ENCODE measurements at places on chromosomes 12 and 14.

DNA sequence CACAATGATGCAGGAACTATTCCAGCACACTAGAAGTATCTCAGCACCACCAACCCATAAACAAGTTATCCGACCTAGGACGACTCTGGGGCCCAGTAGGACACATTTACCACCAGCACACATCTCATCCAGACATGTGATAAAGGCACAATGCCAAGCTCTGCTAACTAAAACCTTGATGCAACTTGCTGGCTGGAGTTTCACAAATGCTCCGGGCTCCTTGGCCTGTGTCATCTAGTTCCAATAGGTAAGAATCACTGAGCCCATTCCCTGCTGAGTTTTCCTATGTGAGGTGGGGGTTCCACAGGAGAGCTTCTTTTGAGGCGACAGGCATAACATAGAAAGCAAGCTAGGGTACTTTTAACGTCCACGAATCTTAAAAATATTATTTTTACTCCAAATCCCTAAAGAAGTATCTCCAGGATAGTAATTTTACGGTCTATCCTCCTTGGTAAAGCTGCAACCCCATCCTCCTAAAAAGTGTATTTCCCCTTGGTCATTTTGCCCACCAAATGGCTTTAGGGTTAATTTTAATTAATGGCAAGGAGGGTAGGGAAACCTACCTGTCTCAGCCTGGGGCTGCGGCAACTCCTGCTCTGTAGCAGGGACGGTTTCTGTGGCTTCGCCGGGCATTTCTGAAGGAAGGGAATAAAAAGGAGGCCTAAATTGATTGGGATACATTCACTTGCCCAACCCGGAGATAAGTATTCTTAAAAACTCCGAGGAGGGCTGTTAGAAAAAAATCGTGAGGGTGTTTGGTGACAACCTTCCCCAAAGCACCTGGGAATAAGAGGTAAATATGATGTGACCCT is 1.0 kb downstream of the NACA start:
- DNase-seq, result no peak

GRCh38 chr14:42854061-42854460 is 1247.4 kb downstream of the LRFN5 start:
- DNase-seq, result no peak

DNA sequence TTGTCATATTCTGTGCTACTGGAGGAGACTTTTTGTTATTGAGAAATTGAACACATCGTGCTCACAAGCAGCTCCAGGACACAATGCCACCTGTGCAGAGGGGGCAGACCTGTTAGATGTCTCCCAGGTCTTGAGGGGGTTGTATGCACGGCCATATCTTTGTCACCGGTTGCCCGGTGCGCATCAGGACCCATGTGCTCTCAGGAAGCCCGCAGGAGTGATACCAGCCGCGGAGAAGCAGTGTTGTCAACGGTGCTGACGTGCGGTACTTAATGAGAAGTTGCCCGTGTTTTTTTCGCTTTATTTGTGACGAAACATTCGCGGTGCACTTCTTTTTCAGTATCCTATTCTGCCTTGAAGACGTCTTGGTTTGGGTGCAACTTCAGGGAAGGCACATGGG is 128.2 kb upstream of the RTL1 start:
- no peak for DNase-seq

- DNase-seq, result no peak
These were observed 108.4 kb upstream of the EGLN3 start for GRCh38 chr14:34059037-34059924.

- no peak for DNase-seq
These were observed 36.0 kb downstream of the MAP3K9 start for GRCh38 chr14:70773182-70773862.

GRCh38 chr14:95482627-95483308 is 33.7 kb downstream of the SYNE3 start:
- no peak for DNase-seq

- no peak for DNase-seq
These were observed 51.8 kb upstream of the HIF1A start for GRCh38 chr14:61643555-61643954.

GRCh38 chr12:124168016-124168786 is 126.7 kb upstream of the RFLNA start:
- DNase-seq, result no peak

DNA sequence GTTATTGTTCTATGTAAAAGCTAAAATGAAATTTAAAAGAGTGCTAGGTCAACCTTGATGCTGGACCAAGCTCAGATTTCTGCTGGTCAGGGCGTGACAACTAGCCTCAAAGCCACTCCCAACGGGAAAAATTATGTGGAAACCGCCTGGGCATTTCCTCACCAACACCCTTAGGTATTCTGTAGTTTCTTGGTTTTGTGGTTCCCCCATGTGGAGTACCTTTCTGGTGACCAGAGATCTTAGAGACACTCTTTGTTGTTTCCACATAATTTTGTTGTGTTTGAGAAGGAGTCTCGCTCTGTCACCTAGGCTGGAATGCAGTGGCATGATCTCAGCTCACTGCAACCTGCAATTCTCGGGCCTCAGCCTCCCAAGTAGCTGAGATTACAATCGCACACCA is 119.9 kb downstream of the DENND5B start:
- no peak for DNase-seq

GRCh38 chr14:68631394-68632053 is 161.3 kb downstream of the ZFP36L1 start:
- no peak for DNase-seq

GRCh38 chr14:50615056-50615455 is 53.0 kb downstream of the SAV1 start:
- DNase-seq, result no peak

GRCh38 chr12:114371733-114372132 is 34.2 kb downstream of the TBX5 start:
- DNase-seq, result no peak

GRCh38 chr12:91140026-91140931 is 29.0 kb upstream of the LUM start:
- no peak for DNase-seq

GRCh38 chr14:68039593-68039992 is 220.0 kb downstream of the RAD51B start:
- no peak for DNase-seq

- DNase-seq, result no peak
These were observed 7.8 kb downstream of the NIN start for GRCh38 chr14:50823051-50823761.

DNA sequence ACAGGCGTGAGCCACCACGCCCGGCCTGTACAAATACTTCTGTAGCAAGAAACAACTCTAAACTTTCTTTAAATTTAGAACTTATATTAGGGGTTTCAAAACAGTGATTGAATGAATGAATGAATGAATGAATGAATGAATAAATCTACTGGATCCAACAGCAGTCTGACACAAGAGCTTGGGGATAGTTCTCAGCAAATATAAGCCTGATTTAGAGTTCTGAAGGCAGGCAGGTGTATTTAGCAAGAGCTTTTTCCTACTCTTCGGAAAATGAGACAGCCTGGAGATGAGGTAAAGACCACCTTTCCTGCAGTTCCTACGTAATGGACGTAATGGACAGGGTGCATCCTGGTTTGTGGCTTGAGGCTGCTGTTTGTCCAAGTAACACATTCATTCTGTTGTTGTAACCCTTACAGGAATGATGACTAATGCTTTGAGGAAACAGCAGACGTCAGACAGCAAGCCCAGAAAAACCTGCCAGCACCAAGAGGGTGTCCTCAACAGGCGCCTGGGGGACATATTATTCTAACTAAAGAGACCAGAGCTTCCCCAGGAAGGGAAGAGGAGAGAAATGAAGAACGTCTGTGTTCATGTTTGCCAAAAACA is 277.4 kb upstream of the SOX5 start:
- DNase-seq, result no peak

- peak; percentile 23 for DNase-seq
These were observed 12.8 kb downstream of the SOAT2 start for GRCh38 chr12:53115891-53116648.

DNA sequence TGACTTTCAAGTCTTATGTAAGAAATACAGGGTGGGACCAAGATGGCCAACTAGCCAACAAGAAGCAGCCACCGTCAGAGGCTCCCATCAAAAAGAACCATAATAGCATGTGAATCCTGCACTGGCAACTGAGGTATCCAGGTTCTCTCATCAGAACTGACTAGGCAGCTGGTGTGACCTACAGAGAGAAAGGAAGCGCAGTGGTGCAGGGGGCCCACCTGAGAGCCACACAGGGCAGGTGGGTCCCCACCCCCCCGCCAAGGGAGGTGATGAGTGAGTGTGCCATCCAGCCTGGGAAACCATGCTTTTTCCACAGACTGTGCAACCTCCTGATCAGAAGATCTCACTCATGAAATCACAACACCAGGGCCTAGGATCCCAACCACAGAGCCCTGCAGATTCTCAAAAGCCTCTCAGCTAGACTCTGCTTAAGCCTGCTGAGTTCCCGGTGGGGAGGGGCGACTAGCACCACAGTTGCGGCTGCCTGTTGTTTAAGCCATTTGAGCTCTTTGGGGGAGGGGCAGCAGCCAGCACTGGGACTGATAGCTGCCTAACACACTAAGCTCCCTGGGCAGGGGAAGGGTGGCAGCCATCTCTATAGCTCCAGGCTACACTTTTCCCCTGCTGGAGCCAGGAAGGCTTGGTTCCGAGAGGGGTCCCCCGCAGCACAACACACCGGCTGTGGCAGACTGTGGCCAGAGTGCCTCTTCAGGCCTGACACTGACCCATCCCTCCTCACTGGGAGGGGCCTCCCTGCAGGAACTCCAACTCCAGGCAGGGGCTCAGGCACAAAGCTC is 75.3 kb downstream of the GARIN6 start:
- no peak for DNase-seq

- no peak for DNase-seq
These were observed 24.5 kb upstream of the IGF1 start for GRCh38 chr12:102504871-102505270.

DNA sequence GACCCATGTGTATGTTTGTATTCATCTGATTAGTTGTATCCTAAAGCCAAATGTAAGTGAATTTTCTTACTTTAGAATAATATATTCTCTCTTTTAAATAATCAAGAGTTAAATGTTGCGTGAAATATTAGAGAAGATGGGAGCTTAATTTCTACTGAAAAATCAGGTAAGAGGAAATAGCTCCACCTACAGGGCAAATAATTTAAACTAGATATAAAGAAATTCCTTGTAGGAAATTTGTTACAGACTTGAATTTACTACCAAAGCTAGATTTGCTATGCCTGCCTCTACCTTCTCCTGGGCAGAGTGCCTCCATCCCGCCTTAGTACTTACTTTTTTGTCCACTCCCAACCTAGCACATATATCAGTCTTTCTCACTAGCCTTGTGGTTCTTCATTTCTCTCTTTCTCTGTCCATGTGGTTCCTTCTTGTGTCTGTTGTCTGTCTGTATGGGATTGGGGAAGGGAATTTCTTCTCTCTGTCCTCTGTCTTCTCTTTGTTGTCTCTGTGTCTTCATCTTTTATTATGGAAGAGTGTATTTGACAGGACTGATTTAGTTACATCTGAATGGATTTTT is 44.7 kb downstream of the PALS1 start:
- no peak for DNase-seq

- DNase-seq, result no peak
These were observed 13.1 kb upstream of the CLEC7A start for GRCh38 chr12:10142976-10143589.

- DNase-seq, result no peak
These were observed 53.1 kb downstream of the TAOK3 start for GRCh38 chr12:118319627-118320026.

DNA sequence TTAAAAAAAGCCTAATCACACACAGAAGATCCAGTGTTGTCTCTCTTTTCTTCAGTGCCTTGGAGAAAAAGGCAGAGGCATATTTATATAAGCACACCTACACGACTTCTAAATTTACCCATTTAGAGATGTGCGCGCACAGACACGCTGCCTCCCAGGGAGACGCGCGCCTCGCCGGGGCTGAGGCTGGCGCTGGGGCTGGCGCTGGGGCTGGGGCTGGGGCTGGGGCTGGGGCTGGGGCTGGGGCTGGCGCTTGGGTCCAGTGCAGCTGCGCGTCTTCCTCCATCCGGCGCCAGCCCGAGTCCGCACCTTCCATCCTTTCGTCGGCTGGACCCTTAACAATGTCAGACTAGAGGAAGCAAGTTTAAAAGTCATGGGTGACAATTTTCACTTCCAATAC is 118.4 kb upstream of the ARID2 start:
- no peak for DNase-seq

Data from activated CD8-positive, alpha-beta memory T cell treated with anti-CD3 and anti-CD28 coated beads, Interleukin-2, amount 10 ng/mL, durations not matched to agents 7 days and 5 days (primary cell).